ENCODE measurements at places on chromosomes 6 and 20.
A peak's percentile ranks its signal among the peaks of the same experiment; 100 is the strongest.

DNA sequence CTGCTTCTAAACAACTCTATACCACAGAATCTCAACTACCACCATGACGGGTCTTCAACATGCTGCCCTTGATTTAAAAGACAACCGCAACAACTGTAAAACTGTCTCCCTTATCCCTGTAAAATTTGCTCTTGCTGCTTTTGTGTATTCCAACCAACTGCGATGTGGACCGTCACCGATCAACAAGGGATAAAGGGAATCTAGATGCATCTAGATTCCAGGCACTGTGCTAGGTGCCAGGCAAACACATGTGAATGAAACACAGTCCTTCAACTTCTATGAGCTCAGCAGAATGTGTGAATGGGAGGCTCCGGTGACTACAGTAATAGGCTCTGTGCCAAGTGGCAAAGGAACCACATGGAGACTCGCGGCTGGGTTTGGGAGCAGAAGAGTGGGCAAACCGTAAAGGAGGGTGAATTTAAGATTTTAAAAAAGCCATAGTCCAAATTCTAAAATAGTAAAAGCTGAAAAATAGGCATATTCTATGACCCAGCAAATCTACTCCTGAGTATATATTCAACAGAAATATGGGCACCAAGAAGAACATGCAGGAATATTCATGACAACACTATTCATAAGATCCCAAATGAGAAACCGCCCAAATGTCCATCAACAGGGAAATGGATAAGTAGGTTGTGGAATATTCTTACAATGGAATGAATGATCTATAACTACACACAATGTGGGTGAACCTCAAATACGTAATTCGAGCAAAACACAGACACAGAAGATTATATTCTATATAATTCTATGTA is 3.7 kb upstream of the PRND start:
- DNase-seq, result peak; percentile 63

DNA sequence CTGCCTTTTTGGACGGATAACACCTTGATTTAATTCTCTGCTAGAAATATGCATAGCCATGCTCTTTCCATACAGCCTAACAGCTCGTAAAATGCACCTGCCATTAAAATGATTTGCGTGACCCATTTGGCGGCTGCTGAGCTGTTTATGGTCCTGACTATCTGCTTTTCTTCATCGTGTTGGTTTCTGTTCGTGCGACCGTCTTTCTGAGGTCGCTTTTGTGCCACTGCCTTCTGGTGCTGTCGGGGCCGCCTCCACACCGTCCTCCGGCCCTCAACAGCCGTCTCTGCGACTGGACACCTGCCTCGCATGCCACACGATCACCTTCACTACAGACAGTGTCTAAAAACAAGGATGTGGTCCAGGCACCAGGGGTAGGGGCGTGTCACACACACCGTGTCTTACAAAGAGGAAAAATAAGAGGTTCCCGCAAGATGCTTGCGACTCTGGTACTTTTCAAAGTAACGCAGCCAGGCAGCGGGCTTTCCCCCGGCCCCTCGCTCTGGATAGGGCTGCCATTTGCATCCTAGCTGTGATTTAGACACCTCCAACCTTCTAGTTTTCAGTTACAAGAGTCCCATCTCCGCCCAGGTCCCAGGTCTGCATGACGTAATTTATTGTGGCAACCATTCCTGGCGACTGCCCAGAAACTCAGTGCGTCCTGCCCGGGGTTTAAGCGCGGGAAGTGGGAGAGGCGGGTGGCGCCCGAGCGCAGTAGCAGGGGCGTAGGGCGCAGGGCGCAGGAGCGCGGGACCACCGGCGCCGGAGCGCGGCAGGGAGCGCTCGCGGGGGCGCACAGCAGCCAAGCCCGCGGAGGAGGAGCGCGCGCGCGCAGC is at the start of gene STMND1:
TSS of gene STMND1 (plus strand) at position 629 of the 836 bp plus-strand sequence. CDS start 208 bp downstream, outside the sequence.
- DNase-seq, result peak; percentile 61

DNA sequence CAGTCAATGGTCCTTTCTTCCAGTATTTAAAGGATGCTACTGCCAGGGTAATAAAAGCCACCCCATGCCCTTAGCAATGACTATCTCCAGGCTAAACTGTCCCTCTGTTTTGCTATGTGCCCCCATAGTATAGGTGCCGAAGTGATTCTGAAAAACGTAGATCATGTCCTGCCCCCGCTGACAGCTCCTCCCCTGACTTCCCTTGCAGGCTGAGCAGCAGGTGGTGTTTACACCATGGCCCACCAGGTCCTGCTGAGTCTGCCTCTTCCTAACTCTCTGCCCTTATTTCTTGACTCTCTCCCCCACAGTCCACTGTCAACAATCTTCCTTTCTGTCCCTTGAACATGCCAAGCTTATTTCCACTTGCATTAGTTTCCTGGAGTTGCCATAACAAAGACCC is 352.5 kb upstream of the TSHZ2 start:
- no peak for DNase-seq

- no peak for DNase-seq
Observed at GRCh38 chr20:33411242-33411641, 9.9 kb upstream of the CDK5RAP1 start.

- no peak for DNase-seq
Observed at GRCh38 chr20:52783769-52784168, 188.4 kb upstream of the TSHZ2 start.

DNA sequence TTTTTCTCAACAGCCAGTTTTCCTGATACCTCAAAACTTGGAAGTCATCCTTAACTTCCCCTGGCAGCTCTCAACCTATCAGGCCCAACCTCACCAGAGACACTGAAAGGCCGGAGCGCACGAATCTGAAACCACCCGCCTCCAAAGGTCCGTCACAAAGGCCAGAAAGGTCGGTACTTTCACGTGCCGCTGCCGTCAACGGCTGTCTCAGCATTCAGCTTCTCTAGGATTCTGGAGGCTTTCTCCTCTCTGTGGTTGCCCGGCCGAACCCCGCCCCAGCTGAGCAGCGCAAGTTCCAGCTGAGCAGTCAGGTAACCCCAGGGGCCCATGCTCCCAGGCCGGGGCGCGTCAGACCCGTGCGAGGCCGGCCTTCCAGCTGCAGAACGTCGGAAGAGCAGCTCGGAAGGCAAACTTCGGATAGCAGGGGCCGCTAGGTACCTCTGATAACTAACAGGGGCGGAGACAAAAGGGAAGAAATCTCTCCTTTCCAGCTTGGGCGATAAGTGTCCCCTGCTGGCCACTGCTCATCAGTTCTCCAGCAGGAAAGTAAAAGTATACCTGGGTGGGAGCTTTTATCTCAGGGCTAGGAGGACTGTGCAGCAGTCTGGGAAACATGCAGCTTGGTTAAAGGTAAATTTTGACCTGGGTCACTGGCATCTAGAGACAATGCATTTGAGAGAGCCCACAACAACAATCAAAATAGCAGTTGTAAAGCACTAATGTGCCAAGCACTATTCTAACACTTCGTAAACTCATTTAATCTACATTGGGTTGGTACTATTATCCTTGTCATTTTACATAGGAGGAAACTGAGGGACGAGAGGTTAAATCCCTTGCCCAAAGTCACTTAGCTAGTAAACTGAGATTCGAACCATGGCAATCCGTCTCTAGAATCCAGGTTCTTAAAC is 16.1 kb downstream of the ZSCAN12 start:
- peak; percentile 92 for DNase-seq

GRCh38 chr6:137926207-137926731 is 59.2 kb downstream of the TNFAIP3 start:
- peak; percentile 68 for DNase-seq

DNA sequence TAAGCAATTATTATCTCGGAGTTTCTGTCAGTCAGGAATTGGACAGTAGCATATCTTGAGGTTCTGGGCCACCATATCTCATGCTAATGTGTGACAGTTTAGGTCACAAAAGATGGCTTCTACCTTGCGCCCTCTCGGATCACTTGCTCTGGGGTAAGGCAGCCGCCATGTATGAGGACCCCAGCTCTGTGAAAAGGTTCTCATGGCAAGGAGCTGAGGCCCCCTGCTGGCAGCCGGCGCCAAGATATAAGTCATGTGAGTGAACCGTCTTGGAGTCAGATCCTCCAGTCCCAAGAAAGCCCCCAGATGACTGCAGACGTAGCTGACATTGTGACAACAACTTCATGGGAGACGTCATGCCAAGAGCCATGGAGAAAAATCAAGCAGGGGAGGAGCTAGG is 670.8 kb downstream of the KIF16B start:
- DNase-seq, result no peak

DNA sequence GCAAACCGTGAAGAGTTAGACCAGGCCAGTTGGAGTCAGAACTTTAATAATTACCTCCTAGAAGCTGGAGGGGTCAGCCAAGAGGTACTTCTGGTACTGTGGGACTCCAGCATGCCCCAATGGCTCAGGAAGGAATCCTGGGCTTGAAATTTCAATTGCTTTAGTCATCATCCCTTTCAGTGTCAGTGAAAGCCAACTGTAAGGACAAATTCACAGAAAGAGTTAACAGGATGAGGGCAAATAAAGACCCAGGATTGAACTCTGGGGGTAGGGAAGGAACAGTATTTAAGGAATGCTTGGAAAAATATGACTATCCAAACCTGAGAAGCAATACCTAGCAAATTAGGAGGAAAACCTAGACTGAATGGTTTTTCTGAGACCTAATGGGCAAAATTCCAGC is 735.1 kb upstream of the MARCKS start:
- peak; percentile 47 for DNase-seq

- no peak for DNase-seq
Observed at GRCh38 chr6:70894001-70894400, 62.9 kb downstream of the B3GAT2 start.

GRCh38 chr20:588932-589672 is 21.0 kb downstream of the TCF15 start:
- no peak for DNase-seq

- no peak for DNase-seq
Observed at GRCh38 chr6:129655334-129655733, 54.6 kb downstream of the ARHGAP18 start.

- DNase-seq, result no peak
Observed at GRCh38 chr20:1319051-1319450, 9.9 kb downstream of the SDCBP2 start.

- DNase-seq, result no peak
Observed at GRCh38 chr6:42088101-42088591, 37.8 kb downstream of the TAF8 start.

- DNase-seq, result no peak
Observed at GRCh38 chr6:170289180-170289931, 1.5 kb downstream of the DLL1 start.

GRCh38 chr6:140436023-140436811 is 1061.8 kb upstream of the CITED2 start:
- DNase-seq, result no peak

GRCh38 chr20:46206025-46206424 is 87.9 kb downstream of the CD40 start:
- DNase-seq, result peak; percentile 71

DNA sequence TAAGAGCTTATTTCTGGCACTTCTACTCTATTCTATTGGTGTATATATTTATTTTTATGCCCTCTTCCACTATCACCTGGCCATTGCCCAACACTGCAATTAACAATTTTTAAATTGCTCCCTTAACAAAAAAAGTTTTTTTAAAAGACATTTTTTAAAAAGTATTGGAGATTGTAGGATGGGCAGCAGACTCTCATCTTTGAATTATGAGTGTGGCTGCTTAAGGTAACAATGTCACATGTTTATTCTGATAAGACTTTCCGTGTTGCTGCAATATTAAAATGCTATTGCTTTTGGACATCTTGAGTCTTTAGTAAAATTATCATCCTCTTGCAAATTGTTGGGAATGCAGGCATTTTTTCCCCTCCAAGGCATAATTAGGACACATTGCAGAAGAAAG is 31.4 kb downstream of the SMOC2 start:
- no peak for DNase-seq

DNA sequence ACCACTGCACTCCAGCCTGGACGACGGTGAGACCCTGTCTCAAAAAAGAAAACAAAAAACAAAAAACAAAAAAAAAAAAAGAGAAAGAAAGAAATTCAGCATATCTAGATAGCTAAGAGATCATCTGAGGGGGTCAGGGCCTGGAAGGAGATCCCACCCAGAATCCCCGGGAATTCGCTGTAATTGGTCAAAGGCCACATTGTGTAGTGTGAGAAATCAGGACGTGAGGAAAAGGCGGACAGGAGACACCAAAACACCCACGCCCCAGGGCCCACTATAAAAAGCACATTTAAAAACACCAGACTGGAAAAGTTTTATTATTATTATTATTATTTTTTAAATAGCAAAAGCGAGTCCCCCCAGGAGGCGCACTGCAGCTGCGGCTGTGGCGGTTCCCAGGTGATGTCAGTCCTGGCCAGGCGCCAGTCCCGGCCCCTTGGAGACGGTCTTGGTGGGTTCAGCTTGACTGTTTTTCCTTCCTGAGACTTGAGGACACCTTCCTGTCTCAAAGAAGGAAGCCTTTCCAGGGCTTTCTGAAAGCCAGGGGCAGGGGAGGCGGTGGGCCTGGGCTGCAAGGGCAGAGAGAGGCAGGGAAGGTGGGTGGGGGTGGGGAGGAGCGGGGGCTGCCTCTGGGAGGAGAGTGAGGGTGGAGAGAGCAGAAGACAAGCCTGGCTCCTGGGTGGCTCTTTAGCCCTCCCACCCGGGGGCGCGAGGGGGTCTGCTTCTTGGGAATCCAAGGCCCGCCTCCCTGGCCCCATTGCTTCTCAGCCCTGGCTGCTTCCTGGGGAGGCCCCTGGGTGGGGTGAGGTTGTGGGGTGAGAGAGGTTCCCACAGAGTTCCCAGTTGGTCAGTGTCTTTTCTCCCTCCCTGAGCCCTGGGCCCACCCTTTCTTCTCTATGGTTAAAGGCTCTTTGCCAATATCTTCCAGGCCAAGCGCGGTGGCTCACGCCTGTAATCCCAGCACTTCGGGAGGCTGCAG is 14.5 kb downstream of the TCF15 start:
- DNase-seq, result peak; percentile 94

GRCh38 chr20:48668451-48668946 is 159.3 kb downstream of the PREX1 start:
- peak; percentile 76 for DNase-seq

GRCh38 chr6:84653027-84653551 is 111.3 kb downstream of the TBX18 start:
- DNase-seq, result no peak

DNA sequence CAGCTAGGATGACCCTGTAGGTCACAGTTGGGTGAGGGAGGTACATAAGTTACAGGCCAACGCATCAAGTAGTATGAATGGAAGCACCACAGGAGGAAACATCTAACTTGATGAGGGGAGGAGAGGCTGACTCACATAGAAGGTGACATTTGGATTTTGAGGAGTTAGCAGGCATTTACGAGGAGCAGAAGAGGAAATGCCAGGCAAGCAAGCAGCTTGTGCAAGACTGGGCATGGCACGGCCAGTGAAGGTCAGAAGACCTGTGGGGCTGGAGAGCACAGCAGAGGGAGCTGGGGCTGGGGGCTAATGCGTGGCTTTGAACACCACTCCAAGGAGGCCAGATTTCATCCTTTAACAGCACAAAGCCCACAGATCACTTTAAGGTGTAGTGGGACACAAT is 37.8 kb downstream of the MUC22 start:
- DNase-seq, result no peak

- no peak for DNase-seq
Observed at GRCh38 chr6:126054802-126055201, 68.5 kb downstream of the TRMT11 start.

GRCh38 chr20:19115581-19115980 is 96.9 kb upstream of the SLC24A3 start:
- no peak for DNase-seq

- no peak for DNase-seq
Observed at GRCh38 chr6:106959985-106960384, 14.5 kb downstream of the CD24 start.
